ENCODE measurements at places on chromosomes 5 and 9.

- DNase-seq = no peak
Measured at GRCh38 chr9:70470050-70471015, 55.9 kb upstream of the KLF9 start.

DNA sequence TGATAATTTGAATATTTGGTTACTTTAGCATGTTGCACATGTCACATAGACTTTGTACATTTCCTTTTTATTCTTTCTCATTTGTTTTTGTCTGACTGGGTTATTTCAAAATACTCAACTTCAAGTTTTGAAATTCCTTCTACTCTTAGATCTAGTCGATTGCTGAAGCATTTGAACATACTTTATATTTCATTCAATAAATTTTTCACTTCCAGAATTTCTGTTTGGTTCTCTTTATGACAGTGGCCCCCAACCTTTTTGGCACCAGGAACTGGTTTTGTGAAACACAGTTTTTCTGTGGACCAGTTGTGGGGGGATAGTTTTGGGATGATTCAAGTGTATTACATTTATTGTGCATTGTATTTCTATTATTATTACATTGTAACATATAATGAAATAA lies 119.8 kb downstream of the COX7C start:
- DNase-seq = no peak

GRCh38 chr9:97761056-97761598 lies 64.0 kb upstream of the XPA start:
- DNase-seq = no peak

- DNase-seq = no peak
Measured at GRCh38 chr5:42429694-42430093, 6.5 kb downstream of the GHR start.

GRCh38 chr9:122258886-122259415 lies 5.7 kb downstream of the RBM18 start:
- DNase-seq = no peak

DNA sequence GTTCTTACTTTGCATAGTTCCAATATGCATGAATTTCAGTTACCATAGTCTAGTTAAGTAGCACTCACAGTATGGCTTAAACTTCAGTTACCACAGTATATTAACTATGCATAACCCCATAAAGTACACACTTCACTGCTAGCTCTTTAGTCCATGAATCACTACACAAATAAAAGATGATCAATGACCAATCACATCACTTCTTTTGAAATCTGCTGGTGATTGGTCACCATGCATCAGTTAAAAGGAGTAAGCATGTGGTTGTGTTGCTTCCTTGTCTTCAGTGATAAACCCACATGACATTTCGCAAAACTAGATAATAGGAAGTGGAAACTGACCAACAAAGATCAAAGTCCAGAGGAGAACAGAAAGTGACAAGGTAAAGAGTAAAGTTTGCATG lies 79.0 kb downstream of the TAF11L14 start:
- DNase-seq = no peak

DNA sequence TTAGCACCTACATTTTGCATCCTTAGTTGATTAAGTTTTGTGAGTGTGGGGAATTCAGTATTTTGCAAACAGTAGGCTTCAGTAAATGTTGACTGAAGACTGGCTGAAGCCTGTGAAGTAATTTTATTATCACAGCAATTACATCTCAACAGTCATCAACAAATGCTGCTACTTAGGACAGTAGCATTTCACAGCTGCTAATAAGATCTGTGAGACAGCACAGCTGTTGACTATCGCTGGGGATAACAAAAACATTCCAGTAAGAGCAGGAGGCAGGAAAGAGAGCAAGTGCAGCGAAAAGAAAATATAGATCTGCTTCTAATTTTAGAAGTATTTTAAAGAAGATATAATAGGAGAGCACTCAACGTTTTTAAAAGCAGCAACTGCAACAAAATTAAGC lies 117.3 kb upstream of the FGF10 start:
- DNase-seq = no peak

- no peak for DNase-seq
Measured at GRCh38 chr9:20569525-20569924, 52.8 kb downstream of the MLLT3 start.

DNA sequence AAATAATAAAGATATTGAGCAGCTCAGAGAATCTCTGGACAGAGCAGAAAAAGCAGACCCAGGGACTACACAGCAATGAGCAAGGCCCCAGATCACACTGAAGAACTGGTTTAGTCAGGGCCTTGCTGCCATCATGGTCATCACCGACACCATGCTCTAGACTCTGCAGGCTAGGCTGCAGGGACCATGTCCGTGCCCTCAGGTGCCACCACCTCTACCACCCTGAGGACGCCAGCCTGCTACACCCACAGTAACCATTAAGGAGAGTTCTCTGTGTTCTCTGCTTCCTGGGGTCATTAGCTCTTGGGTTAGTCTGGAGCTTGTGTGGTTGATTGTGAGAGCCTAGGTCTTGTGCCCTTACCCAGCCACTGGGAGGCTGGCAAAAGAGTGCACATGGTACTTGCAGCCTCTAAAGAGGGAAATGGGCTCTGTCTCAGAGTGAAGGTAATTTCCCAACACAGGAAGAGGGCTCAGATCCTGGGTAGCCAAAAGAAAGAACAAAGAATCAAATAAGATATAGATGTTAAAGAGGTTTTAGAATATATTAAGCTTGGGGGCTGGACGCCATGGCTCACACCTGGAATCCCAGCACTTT lies 31.9 kb upstream of the JADE2 start:
- DNase-seq = no peak

DNA sequence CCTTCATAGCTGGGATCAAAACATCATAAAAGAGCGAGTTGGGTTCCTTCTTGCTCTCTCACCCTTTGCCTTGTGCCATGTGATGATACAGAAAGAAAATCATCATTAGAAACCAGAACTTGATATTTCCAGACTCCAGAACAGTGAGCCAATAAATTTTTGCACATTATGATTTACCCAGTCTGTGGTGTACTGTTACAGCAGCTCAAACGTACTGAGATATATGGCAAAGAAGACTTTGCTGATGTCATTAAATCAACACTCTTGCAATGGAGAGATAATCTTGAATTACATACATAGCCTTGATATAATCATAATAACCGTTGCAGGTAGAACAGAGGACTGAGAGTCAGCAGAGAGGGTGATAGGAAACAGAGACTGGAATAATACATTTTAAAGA lies 1271.6 kb downstream of the CDH12 start:
- DNase-seq = no peak

DNA sequence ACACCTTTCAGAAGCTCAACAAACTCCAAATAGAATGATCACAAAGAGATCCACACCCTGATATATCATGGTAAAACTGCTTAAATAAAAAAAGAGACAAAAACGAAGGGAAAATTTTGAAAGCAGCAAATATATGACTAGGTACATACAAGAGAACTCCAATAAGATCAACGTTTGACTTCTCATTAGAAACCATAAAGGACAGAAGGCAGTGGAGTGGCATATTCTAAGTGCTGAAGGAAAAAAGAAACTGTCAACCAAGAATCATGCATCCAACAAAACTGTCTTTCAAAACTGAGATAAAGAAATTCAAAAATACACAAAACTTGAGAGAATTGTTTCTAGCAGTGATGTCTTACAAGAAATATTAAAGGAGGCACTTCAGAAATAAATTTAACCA lies 11.2 kb downstream of the SLC22A4 start:
- no peak for DNase-seq

GRCh38 chr9:6672118-6672517 lies 26.6 kb upstream of the GLDC start:
- no peak for DNase-seq

DNA sequence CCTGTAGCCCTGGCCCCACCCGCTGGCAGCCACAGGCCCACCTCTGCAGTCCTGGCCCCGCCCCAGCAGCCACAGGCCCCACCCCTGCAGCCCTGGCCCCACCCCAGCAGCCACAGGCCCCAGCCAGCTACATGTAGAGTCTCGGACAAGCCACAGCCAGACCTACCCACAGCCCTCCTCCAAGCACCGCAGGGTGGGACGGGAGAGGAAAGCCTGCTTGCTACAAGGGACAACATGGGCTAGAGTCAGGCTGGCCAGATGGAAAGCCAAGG lies 49.5 kb upstream of the SARDH start:
- DNase-seq = no peak

DNA sequence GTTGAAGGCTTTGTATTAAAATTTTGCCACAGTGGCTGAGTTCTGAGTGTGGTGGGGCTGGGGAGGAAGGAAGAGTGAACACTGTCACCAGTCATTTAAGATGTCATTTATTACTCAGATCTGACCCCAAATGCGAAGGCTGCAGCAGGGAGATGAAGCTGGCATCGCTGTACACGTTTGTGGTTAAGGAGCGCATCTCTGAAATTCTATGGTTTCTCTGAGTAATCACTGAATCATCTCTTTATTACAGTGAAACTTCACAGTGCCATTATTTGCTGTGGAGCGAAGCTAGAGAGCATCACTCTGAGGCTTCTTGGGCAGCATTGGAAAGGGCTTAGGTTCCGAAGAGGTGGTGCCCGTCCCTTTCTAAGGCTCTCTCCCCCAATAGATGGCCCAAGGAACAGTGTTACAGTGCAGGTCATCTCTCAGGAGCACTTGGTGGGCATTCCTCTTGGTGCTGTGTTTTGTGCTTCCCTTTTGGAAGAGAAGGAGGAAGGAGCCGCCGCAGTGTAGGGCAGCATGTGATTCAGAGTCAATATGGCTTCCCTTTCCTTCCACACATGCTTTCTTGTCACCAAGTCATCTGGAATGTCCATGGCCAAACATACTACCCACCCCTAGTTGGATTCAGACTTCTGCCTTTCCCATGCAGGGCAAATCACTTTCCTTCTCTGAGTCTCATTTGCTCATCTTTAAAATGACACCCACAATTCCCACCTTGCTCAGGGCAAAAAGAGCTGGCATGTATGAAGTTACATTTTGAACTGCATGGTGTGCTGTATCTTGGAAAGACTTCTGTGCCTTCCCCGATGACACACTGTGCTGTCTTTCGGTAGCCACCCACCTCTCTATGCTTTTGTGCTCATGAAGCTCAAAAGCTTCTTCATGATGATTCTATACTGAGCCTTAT lies 9.3 kb upstream of the TEX48 start:
- no peak for DNase-seq

DNA sequence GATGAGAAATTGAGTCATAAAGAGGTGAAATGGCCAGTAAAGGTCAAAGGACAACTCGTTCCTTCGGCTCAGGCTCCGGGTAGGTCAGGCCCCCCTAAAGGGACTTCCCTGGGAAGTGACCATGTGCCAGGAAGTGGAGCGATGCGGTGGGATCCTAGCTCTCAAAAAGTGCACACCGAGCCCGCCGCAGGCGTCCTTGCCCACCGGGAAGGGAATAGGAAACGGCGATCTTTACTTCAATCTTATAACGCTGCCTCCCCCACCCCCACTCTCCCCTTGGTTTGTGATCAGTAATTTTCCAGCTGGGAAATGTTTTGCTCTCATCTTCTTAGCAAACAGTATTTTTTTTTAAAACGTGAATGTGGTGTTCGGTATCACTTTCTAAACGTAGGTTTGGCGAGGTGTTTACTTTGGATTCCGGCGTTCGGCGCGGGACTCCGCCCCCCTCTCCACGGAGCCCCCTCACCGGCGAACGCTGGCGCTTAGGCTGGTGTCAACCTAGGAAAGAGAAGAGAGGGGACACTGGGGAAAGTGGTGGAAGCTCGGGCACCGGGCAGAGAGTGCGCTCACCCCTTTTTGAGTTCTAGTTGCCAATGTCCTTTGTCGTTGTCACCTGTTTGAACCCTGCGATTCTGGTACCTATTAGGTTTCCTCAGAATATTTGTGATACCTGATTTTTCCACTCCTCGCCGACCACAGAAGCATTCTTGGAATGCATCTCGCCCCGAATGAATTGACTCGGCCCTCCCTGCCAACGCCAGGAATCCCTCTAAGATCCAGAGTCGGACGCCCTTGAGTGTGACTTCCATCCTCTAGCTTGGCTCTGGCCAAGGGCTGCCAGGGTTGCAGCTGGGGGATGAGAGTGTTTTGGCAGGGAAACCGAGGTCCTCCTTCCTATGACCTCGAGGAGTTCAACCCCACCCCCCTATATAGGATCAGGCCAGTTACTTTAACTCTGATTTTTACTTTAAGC lies 1.8 kb upstream of the KLF4 start:
- no peak for DNase-seq

DNA sequence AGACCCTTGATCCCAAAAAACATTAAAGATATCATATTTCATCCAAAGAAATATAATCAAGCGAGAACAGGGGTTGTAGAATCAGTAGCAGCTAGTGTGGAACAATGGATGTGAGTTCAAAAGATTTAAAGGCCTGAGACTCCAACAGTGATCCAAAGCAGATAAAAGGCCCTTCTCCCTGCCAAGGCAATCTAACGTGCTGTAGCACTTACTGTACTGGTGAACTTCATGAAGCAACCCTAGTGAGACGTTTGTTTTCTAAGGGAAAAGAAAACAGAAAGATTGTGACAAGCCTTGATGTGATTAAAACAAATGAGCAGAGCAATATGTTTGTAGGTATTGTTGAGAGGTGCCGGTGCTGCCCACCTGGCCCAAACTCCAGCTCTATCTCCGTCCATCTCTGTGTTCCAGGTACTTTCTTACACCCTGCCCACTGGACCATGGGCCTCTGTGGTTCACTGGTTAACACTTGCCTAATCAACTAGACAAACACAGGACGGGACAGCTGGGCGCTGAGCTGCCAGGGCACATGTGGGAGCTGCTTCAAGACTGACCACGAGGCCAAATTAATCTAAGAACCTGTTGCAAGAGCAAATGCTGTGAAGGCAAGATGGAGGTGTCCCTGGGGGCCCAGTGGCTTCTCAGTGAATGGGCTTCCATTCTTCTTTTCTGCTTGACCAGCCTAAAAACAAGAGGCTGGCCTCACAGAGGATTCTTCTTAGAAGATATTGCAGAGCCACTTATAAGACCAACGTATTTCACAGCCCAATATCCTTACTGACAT lies 265.5 kb downstream of the CWC27 start:
- no peak for DNase-seq

- DNase-seq = no peak
Measured at GRCh38 chr5:67963789-67964519, 251.6 kb upstream of the PIK3R1 start.

DNA sequence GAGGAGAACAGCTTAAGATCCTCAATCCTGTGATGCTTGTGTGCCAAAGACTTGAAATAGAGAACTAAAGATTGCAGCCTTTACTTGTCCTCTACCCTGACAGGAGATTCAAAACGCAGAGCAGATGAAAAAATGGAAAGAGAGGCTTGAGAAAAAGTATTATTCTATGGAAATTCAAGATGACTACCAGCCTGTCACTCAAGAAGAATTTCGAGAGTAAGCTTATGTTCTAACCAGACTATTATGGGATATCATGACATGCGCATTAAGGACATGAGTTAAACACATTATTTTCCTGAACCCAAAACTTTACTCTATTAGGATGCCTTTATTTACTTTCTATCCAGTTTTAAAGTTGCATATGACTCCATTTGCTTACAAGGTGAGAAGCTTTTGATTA lies 46.4 kb downstream of the PKD2L2 start:
- no peak for DNase-seq

- DNase-seq = no peak
Measured at GRCh38 chr9:89194421-89195130, 16.0 kb upstream of the SHC3 start.
